Foreskin keratinocyte (primary cell): ENCODE measurements at places on chromosomes 11 and 22.

DNA sequence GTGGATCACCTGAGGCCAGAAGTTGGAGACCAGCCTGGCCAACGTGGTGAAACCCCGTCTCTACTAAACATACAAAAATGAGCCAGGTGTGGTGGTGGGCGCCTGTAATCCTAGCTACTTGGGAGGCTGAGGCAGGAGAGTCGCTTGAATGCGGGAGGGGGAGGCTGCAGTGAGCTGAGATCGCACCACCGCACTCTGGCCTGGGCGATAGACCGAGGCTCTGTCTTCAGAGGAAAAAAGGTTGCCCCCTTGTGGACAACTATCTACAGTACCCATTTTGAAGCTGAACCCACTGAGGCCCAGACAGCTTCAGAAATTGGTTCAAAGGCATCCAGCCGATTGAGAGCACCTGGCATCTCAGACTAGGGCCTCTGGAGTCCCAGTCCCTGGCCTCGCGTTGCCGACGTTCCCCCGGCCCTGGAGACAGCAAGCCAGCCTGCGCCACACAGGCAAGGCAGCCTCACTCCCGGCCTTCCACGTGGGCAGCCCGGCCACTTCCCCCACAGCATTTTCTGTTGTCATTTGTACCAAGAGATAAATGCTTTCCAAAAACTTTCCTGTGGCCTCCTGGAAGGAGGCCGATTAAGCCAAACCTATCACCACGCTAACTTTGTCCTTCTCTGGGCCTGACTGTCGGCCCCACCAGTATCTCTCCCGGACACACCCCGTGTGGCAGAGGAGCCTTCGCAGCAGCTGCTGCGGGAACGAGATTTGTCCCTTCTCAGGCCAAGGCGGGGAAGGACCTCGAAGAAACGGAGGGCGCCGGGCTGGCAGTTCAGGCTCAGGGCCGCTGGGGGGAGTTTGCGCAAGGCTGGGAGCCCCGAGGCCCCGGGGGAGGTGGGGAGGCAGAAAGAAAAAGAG lies 82.8 kb downstream of the FLI1 start:
- DNase-seq = no peak

- DNase-seq = no peak
Observed at GRCh38 chr11:67436459-67437081, 912 bp downstream of the PTPRCAP start.

- DNase-seq = no peak
Observed at GRCh38 chr22:20091690-20092476, 11.8 kb downstream of the DGCR8 start.

GRCh38 chr11:10044618-10045017 lies 249.4 kb downstream of the SBF2 start:
- peak; percentile 9 for DNase-seq

DNA sequence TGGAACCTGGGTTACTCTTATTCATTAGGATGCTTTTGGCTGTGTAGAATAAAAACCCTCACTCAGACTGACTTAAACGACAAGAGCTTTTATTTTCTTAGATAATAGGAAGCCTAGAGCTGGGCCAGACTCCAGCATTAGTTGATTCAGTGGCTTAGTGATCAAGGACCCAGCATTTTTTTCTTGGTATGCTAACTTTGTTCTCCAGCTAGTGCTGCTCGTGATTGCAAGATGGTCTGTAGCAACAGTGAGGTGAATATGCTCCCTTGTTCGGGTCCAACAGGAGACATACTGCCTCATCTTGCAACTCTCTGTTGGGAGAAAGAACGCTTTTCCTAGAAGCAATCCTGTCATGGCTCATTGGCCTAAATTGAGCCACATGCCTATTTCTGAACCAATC lies 33.4 kb downstream of the INSC start:
- DNase-seq = no peak

GRCh38 chr11:65262776-65263175 lies 1.0 kb downstream of the POLA2 start:
- DNase-seq = no peak

GRCh38 chr22:35488513-35488912 lies 52.1 kb upstream of the RASD2 start:
- DNase-seq = peak; percentile 24

GRCh38 chr11:69239641-69240040 lies 54.3 kb upstream of the MYEOV start:
- DNase-seq = no peak

DNA sequence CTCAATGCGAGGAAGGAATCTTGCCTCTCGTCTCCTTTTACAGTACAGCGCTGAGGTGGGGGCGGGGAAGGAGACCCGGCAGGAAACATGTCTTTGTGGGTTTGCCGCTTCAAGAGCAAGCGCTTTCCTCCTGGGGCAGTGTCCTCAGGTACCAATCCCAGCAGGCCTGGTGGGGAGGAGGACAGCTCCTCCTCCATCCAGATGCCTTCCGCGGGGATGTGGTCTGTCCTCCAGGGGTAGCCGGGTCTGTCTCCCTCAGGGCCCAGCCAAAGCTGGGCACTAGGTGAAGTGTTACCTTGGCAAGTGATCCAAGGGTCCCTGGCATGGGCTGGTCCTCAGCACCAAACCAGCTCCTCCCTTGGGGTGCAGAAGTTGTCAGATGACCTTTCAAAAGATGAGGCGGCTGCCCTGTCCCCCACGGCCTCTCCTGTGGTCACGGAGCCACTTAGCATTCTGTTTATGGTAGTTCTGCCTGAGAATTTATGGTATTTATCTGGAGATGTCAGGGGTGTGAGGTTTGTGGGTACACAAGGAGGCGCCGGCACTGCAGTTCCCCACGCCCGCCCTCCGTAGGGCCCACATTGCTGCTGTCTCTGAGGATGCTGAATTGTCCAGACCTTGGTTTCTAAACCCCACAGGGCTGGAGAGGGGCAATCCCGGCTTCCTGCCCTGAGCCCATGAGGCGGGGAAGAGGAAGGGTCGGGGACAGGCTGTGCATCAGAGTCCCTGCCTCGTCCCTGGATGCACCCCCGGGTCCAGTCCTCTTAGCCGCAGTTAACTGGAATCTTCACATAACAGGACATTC lies 93.5 kb upstream of the ANO1 start:
- no peak for DNase-seq

GRCh38 chr11:95241681-95242081 lies 10.7 kb upstream of the SESN3 start:
- DNase-seq = no peak

DNA sequence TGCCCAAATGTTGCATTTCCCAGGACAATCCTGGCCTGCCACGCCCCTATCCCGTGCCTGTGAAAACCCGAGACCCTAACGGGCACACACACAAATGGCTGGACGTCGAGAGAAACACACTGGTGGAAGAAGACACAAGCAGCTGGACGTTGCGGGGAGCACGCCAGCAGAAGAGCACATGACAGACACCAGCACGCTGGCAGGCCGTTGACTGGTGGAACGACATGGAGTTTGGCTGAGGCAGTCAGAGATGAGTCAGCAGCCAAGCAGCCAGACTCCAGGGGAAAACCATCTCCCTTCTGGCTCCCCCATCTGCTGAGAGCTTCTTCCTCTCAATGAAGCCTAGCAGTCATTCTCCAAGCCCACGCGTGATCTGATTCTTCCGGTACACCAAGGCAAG lies 606.7 kb upstream of the LRRC4C start:
- peak; percentile 20 for DNase-seq

DNA sequence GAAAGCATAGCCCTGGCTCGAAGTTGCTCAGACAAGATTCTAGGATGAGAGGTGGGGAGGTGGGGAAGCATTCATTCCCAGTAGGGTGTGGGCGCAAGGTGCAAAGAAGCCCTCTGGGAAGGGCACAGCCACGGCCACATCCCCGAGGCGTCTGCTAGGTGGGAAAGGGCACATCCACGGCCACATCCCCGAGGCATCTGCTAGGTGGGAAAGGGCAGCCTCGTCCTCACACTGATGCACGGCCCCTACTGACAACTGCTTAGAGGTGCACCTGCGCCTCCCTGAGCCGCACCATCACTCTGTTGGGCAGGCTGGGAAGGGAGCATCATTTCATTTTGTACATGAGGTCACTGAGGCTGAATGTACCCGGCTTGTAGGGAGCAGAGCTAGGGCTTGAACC lies 94.6 kb upstream of the PITPNB start:
- no peak for DNase-seq

GRCh38 chr11:35765211-35765610 lies 102.6 kb downstream of the TRIM44 start:
- DNase-seq = no peak

DNA sequence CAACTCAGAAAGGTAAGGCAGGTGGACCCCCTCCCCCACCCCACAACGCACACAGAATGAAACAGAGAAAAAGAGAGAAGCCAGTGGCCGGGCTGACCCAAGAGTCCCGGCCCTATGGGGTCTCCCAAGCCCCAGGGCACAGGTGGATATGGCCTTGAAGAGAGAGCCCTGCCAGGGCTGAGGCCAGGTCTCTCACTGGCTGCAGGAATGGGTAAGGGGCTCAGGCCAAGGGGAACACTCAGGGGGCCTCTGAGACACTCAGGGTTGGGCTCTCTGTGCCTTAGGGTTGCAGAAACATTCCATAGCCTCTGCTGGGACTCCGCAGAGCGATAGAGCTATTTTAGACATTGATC lies 98.0 kb downstream of the PDE2A start:
- DNase-seq = no peak

- DNase-seq = no peak
Observed at GRCh38 chr22:30626413-30626812, 9.2 kb upstream of the SLC35E4 start.

DNA sequence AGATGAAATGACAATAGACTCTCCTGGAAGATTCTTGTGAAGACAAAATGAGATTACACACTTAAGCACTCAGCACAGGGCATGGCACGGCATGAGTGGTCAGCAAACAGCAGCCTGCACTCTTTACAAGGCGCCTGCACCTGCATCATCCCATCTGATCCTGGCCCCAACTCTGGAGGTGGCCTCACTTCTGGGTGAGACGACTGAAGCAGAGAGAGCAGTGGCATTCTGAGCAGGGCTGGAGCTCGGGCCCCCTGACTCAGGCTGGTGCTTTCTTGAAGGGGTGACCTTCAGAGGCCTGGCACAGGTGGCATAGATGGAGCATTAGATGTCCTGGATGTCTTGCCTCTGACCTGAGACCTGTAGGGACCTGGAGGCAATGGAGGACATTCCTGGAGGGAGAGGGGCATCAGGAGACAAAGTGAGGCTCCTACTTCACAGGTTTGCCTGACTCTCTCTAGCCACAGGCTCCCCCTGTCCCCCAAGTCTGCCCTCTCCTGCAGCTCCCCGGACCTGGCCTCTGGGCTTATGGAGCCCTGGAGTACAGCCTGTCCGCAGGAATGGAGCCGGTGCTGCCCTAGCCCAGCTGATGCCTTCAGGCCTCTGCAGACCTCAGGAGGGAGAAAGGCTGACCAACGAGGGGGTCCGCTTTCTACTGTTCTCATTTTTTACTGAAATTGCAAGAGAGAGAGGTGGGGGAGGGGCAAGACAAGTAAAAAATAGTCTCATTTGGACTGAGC lies 65.5 kb upstream of the THY1 start:
- DNase-seq = no peak

DNA sequence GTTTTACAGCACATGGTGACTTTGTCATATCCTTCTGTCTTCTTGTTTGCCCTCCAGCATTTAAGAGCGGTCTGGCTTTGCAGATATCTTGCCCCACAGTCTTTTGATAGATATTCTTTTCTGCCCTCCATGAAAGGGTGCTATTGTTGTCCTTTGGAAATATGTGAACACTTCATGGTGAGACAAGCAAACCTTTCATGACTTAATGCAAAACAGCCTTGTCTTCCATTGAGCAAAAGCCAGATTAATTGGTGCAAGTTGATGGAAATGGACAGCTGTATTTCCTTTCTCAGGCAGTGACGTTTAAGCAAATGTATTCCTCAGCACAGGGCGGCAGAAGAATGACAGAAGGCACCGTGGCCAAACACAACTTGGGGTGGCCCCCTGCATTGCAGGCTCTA lies 4.4 kb downstream of the DCPS start:
- peak; percentile 69 for DNase-seq

DNA sequence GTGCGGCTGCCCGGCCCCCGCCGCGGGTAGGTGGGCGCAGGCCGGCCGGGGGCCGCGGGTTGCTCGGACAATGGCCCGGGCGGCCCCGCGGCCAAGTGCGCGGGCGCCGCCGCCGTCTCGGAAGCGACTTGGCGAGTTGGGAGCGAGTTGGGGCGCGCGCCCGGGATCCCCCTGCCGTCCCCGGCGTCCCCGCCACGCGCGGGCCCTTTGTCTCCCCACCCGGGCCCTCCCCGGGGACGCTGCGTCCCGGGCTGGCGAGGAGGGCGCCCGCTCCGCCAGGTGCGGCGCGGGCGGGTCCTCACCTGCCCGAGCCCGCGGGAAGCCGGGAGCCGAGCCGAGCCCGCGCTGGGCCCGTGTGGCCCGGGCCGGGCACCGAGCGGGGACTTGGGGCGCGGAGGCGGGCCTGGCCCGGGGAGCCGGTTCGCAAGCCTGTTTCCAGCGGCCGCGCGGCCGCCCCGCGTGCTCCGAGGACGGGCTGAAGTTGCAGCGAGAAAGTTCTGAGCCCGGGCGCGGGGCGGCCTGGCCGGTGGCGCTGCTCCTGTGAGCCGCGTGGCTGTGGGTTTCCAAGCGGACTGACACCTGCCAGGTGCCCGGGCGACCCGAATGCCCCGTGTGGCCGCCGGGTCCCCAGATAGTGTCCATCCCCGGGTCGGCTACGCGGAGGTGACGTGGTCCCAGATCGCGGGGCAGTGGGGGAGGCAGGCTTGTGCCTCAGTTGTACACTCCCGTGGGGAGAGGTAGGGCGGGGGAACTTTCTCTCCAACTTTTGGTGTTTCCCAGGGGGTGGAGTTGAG lies 586 bp downstream of the LRP5 start:
- DNase-seq = no peak

DNA sequence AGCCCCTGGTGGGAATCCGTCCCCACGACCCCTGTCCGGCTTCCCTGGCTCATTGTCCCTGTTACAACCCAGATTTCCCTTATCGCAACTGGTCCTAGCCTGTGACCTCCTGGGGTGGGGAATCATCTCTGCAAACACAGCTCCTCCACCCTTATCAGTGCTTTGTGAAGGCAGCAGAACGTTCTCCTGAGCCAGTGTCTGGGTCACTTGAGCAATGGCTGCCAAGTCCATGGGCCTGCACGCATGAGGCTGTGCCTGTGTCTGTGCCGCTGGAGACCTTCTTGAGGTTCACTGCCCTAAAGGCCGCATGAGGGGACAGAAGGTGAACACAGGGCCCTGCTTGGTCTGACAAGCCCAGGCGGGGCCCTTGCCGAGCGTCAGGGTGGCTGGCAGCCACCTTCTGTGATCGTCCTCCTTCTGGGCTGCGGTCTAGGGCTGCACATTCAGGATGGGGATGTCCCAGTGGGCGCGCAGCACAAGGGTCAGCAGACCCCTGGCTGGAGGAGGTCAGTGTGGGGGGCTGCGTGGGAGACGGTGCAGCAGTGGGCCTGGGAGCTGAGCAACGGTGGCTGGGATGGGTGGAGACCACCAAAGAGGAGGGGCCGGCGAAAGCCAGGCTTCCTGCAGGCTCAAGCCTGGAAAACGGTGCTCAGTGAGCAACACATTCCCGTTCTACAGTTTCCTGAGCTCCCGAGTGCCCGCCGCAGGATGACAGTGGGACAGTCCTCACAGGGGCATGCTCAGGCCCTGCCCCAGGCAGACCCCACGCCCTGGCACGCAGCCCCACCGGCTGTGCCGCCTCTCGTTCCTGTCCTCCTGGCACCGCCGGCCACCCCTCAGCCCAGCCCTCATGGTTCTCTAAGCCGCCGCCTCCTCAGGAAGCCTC lies 74.1 kb downstream of the CDKN1C start:
- no peak for DNase-seq
